Nasal cavity respiratory epithelium epithelial cell of viscerocranial mucosa (primary cell): ENCODE measurements at places on chromosomes 1 and 21. TPM values are rescaled to one million over a fixed set of nuclear protein-coding genes. Genes with fewer than 3 reads are reported as not detected.

The VCAM1 gene
- total RNA-seq: not detected in 2 replicates

The SPSB1 gene
- 30.8 and 45.7 TPM in 2 replicates for total RNA-seq

The INKA2 gene
- total RNA-seq: 4.2 and 6.2 TPM in 2 replicates

The TEKT2 gene
- total RNA-seq: under 0.01 and 0.14 TPM in 2 replicates

The FCRL5 gene
- total RNA-seq: not detected in 2 replicates

The RNF186 gene
- not detected in 2 replicates for total RNA-seq

The TEX38 gene
- total RNA-seq: not detected in 2 replicates

The LRRN2 gene
- not detected in 2 replicates for total RNA-seq

The WDR64 gene
- not detected in 2 replicates for total RNA-seq

The KCNK2 gene
- not detected in 2 replicates for total RNA-seq

The TINAGL1 gene
- 88.2 and 129 TPM in 2 replicates for total RNA-seq

The BARHL2 gene
- not detected in 2 replicates for total RNA-seq

The KIF17 gene
- total RNA-seq: 1.7 and 2.1 TPM in 2 replicates

The PGLYRP3 gene
- total RNA-seq: 2.4 and 4.7 TPM in 2 replicates

The PLPP3 gene
- total RNA-seq: 1.4 and 11.0 TPM in 2 replicates

The CSF3R gene
- total RNA-seq: not detected in 2 replicates

The CR1L gene
- not detected in 2 replicates for total RNA-seq

The HP1BP3 gene
- 155 and 205 TPM in 2 replicates for total RNA-seq

The SPRR2A gene
- total RNA-seq: 4.8 and 25.3 TPM in 2 replicates
